Hematopoietic multipotent progenitor cell (in vitro differentiated cells): ENCODE measurements at places on chromosomes 1 and 21. TPM values are rescaled to one million over a fixed set of nuclear protein-coding genes. Genes with fewer than 3 reads are reported as not detected.

Gene MIA3
- 66.0 TPM for total RNA-seq

Gene ADORA1
- total RNA-seq, result not detected

- DNase-seq, result no peak
Observed at GRCh38 chr1:205346956-205347574, 9.7 kb downstream of the KLHDC8A start.

- DNase-seq, result peak; percentile 73
Observed at GRCh38 chr1:115641762-115642167, at the start of gene VANGL1. VANGL1 (plus strand) TSS chr1:115641970; CDS start chr1:115651414, 9,444 bp downstream.

DNA sequence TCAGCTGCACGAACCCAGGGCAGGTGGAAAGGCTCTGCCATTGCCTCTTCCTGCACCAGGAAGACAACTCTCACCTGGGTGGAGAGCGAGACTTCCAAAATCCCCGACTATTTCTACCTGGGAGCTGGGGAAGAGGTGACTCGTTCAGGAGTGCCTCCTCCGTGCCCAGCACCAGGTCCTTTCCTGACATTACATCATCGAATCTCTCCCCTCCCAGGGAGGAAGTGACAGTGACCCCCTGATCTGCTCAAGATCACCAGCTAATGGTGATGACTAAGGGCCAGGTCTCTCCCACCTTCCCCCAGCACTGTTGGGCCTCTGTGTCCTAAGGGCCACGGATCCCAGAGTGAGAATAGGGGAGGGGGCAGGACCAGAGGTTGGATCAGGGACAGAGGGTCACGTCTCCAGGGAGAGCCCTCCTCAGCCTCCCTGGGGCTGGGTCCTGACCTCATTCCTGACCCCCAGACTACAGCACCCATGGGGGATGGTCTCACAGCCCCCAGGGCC, 6.8 kb downstream of the MEGF6 start:
- DNase-seq, result no peak

DNA sequence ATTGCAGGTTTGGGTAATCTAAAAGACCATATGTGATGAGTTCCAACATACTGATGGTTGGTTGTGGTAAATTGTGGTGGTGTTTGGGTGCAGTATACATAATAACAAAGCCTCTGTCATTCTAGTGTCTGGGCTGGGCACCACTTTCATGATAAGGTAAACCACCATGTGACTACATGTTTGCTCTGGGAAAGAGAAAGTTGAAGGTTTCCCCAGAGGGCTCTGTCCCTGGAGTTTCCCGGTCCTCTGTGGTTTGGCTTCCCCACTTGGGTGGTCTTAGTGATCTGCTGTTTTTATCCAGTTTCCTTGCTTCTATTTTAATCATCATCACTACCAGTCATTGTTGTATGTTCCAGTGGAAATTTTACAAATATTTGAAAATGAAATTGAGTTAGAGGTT, 55.9 kb upstream of the TSPAN2 start:
- no peak for DNase-seq

DNA sequence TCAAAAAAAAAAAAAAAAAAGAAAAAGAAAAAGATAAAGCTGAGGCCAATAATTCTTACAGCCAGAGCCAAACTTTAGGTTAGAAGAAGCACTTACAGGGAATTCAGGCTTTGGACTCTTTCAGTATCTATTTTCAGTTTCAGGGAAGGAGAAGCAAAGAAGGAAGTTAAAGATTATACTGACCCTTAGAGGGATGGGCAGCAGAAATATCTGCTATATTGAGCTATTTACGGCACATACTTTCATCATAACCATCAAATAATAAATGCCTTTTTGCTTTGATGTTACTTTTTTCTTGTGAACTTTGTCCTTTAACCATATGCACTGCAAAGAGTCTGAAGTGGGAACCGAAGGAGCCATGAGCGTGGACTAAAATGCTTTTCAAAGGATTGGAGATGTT, 42.0 kb downstream of the TM2D1 start:
- DNase-seq, result no peak
